ENCODE measurements at places on chromosomes 6 and 20. TPM values are rescaled to one million over a fixed set of nuclear protein-coding genes. Genes with fewer than 3 reads are reported as not detected.
A peak's percentile ranks its signal among the peaks of the same experiment; 100 is the strongest.

DNA sequence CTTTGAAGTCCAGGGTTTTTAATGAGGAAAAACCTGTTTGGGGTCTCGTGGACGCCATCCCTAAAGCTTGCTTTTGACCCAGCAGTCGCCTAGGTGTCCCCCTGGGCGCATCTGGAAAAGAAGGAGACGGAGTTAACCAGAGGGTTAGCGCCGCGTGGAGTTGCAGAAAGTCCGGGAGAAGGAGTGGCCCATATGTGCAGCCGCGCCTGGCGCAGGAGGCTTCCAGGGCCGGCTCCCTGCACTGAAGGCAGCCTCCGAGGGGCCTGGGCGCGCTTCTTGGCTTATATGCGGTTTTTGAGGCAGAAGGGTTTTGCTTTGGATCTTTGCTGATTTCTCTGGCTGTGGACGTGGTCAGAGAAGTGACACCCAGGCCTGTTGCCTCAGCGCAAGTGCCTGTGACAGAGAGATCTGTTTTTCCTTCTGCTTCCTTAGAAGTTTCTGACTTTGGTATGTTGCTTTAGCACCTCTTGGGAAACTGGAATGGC is 987 bp downstream of the TMEM181 start:
- DNase-seq, result no peak
- H3K27ac ChIP-seq, result peak overlapping the region; percentile 81
- H3K4me3 ChIP-seq, result peak overlapping the region; percentile 72
- H3K36me3 ChIP-seq, result peaks cover 2% of the 10 kb centered on the region
- H3K4me1 ChIP-seq, result peaks cover 23% of the 10 kb centered on the region

DNA sequence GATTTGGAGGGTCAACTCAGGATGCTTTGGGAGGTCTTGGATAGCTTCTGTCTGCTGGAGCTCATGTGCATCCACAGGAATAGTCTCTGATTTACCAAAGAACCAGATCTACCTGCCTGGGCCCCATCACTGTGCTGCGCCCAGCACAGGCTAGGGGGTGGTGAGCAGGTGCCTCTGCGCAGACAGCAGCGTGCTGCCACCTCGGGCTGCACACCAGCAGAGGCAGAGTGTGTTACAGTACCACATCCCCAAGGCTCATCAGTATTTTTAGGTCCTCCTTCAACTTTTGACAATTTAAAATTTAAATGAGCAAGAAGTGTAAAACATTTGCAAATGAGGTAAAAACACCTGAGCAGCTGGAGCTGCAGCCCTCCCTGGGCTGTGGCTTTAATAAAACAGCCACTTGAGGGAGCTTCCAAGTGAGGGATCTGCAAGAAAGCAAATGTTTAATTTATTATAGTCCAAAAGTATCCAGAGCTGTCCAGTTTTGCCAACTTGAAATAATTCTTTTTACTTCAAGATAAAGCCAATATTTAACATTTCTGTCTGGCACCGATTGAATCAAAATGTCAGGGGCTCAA is 324.9 kb downstream of the ZFAND3 start:
- no peak overlapping the region for H3K27ac ChIP-seq
- no peaks in the 10 kb centered on the region for H3K4me1 ChIP-seq
- no peaks in the 10 kb centered on the region for H3K27me3 ChIP-seq
- DNase-seq, result no peak

- DNase-seq, result peak; percentile 50
- H3K27ac ChIP-seq, result no peak overlapping the region
- no peaks in the 10 kb centered on the region for H3K27me3 ChIP-seq
- no peak overlapping the region for H3K4me3 ChIP-seq
- no peaks in the 10 kb centered on the region for H3K36me3 ChIP-seq
Observed at GRCh38 chr6:158481690-158482473, 78.0 kb upstream of the TMEM181 start.

- DNase-seq, result no peak
- H3K4me1 ChIP-seq, result no peaks in the 10 kb centered on the region
- no peak overlapping the region for H3K4me3 ChIP-seq
- peak overlapping the region; percentile 44 for H3K27ac ChIP-seq
- peaks cover 77% of the 10 kb centered on the region for H3K36me3 ChIP-seq
Observed at GRCh38 chr6:142400495-142400894, 98.7 kb downstream of the ADGRG6 start.

DNA sequence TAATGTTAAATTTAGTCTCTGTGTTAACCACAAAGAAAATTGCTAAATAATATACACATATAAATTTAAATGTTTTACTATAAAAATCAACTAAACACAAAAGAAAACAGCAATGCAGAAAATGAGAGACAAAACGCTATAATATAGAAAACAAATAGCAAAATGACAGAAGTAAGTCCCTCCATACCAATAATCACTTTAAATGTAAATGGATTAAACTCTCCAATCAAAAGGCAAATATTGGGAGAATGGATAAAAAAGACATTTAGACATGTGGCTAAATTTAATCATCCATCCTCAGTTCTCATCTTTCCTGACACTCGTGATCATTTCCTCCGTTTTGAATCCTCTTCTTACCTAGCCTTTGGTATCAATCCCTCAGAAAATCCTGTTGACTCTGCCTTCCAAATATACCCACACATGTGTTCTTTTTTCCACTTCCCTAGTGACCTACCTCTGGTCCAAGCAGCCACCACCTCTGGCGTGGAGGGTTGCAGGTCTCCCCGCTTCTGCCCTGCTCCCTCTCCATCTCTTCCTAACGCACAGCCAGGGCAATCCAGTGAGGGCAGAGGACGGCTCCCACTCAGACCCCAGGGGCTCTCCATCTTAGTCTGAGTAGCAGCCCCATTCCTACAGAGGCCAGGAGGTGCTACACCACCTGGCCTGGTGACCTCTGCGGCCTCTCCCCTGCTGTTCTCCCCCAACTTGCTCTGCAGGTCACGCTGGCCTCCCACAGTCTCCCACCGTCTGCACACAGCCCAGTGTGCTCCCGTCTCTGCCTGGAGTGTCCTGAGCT is 149.2 kb downstream of the RNASET2 start:
- no peak overlapping the region for H3K4me3 ChIP-seq
- H3K4me1 ChIP-seq, result no peaks in the 10 kb centered on the region
- H3K27me3 ChIP-seq, result 0 out of 2 replicates have a peak, but pooled peaks cover 2% of the 10 kb centered on the region
- DNase-seq, result no peak
- H3K36me3 ChIP-seq, result no peaks in the 10 kb centered on the region
- no peak overlapping the region for H3K27ac ChIP-seq

Gene CLVS2
- total RNA-seq, result 1.1 TPM

Gene GSTA2
- total RNA-seq, result not detected

Gene GPLD1
- 0.98 TPM for total RNA-seq

Gene TRIM40
- total RNA-seq, result not detected

Gene ATAT1
- 15.8 TPM for total RNA-seq

All from Panc1 (cell line).